ENCODE measurements at places on chromosomes 5 and 9. TPM values are rescaled to one million over a fixed set of nuclear protein-coding genes. Genes with fewer than 3 reads are reported as not detected.
A peak's percentile ranks its signal among the peaks of the same experiment; 100 is the strongest.

GRCh38 chr9:12708562-12709298, 15.5 kb downstream of the TYRP1 start:
- H3K27ac ChIP-seq, result no peak overlapping the region
- no peaks in the 10 kb centered on the region for H3K4me1 ChIP-seq
- H3K4me3 ChIP-seq, result no peak overlapping the region
- no peaks in the 10 kb centered on the region for H3K27me3 ChIP-seq
- no peak for DNase-seq

PLPP7 gene
- total RNA-seq, result 0.52 TPM

ADGRD2 gene
- total RNA-seq, result 0.09 TPM

GRCh38 chr9:20985851-20986600, 45.4 kb downstream of the HACD4 start:
- no peak overlapping the region for H3K4me3 ChIP-seq
- no peak overlapping the region for H3K27ac ChIP-seq
- no peaks in the 10 kb centered on the region for H3K27me3 ChIP-seq
- no peak for DNase-seq
- H3K36me3 ChIP-seq, result peaks cover 22% of the 10 kb centered on the region

DNA sequence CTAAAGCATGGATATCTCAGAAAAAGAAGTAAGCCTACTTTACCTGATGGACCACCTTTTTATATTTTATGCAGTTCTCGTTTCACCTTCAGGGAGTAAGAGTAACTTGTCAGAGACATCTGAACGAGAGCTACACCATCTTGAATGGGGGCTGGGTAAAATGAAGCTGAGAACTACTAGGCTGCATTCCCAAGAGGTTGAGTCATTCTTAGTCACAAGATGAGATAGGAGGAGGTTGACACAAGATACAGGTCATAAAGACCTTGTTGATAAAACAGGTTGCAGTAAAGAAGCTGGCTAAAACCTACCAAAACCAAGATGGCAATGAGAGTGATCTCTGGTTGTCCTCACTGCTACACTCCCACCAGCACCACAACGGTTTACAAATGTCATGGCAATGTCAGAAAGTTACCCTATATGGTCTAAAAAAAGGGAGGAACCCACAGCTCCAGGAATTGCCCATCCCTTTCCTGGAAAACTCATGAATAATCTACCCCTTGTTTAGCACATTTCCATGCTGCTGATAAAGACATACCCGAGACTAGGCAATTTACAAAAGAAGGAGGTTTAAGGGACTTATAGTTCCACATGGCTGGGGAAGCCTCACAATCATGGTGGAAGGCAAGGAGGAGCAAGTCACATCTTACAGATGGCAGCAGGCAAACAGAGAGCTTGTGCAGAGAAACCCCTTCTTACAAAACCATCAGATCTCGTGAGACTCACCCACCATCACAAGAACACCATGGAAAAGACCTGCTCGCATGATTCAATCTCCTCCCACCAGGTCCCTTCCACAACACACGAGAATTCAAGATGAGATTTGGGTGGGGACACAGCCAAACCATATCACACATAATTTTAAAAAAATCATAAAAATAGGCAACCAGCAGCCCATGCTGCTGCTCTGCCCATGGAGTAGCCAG, 62.5 kb downstream of the GIN1 start:
- no peaks in the 10 kb centered on the region for H3K36me3 ChIP-seq
- H3K4me1 ChIP-seq, result no peaks in the 10 kb centered on the region
- DNase-seq, result no peak
- no peaks in the 10 kb centered on the region for H3K27me3 ChIP-seq

DNA sequence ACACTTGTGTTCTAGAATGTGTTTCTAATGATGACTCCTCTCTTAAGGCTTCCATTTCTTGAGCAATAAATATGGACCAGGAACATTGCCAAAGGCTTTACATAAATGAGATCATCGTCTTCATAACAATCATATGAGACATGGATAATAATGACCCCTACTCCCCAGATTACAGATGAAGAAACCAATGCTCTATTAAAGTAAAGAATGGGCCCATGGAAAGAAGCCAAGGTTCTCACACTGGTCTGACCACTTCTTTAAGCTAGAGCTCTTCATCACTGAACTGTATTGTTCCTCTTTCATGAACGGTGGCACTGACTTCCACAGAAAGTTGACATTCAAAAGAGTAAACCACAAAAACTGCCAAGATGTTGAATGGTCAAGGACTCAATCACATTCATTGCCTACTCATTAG, 65.3 kb downstream of the MARCHF3 start:
- H3K36me3 ChIP-seq, result no peaks in the 10 kb centered on the region
- no peak overlapping the region for H3K4me3 ChIP-seq
- peaks cover 6% of the 10 kb centered on the region for H3K4me1 ChIP-seq
- H3K27ac ChIP-seq, result no peak overlapping the region

DNA sequence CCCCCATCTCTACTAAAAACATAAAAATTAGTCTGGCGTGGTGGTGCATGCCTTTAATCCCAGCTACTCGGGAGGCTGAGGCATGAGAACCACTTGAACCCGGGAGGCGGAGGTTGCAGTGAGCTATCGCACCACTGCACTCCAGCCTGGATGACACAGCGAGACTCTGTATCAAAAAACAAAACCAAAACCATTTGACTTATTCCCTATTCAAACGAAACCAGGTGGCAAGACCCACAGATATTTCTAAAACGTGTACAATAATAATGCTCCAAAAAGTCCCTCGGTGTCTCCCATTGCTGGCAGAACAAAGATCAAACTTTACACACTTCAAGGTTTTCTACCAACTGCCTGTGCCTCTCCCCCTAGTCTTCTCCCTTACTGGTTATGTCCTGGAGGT, 29.8 kb downstream of the HMGCR start:
- no peak overlapping the region for H3K27ac ChIP-seq
- H3K27me3 ChIP-seq, result no peaks in the 10 kb centered on the region
- no peak overlapping the region for H3K4me3 ChIP-seq
- H3K4me1 ChIP-seq, result no peaks in the 10 kb centered on the region

CORO2A gene
- 5.1 TPM for total RNA-seq

GIN1 gene
- total RNA-seq, result 9.6 TPM

DNA sequence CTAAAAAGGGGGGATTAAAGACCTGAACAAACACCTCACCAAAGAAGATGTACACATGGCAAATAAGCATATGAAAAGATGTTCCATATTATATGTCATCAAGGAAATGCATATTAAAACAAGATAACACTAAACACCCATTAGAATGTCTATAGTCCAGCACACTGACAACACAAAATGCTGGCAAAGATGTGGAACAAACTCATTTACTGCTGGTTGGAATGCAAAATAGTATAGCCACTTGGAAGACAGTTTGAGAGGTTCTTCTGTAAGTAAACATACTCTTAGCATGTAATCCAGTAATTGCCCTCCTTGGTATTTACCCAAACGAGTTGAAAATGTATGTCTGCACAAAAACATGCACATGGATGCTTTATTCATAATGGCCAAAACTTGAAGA, 73.6 kb downstream of the RGMB start:
- no peak overlapping the region for H3K27ac ChIP-seq
- H3K27me3 ChIP-seq, result no peaks in the 10 kb centered on the region
- H3K4me1 ChIP-seq, result no peaks in the 10 kb centered on the region
- no peak overlapping the region for H3K4me3 ChIP-seq
- no peak for DNase-seq
- H3K36me3 ChIP-seq, result no peaks in the 10 kb centered on the region

HAPLN1 gene
- total RNA-seq, result 0.14 TPM

- H3K36me3 ChIP-seq, result no peaks in the 10 kb centered on the region
- no peak overlapping the region for H3K27ac ChIP-seq
- H3K27me3 ChIP-seq, result no peaks in the 10 kb centered on the region
- H3K4me1 ChIP-seq, result peaks cover 3% of the 10 kb centered on the region
- H3K4me3 ChIP-seq, result no peak overlapping the region
These were observed 501.0 kb downstream of the BNC2 start for GRCh38 chr9:16369427-16369826.

DNA sequence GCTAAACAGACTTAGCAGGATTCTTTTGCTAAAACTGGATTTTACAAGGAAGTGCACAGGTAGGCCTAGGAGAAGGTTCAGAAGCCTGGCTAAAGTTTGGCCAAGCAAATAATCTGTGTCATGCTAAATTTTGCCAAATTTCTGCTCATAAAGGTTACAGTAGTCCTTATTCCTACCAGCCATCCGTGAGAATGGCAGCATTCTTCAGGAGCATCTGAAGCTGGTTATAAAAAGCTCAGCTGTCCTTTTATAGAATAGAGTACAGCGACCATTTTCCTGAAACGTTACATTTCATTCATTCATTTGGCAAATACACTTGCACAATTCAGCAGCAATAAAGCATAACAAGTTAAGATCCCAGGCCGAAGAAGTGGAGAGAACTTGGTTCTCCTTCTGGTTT, 6.9 kb downstream of the GSN start:
- peaks cover 4% of the 10 kb centered on the region for H3K27me3 ChIP-seq
- H3K4me1 ChIP-seq, result no peaks in the 10 kb centered on the region
- DNase-seq, result no peak
- no peak overlapping the region for H3K4me3 ChIP-seq

DNA sequence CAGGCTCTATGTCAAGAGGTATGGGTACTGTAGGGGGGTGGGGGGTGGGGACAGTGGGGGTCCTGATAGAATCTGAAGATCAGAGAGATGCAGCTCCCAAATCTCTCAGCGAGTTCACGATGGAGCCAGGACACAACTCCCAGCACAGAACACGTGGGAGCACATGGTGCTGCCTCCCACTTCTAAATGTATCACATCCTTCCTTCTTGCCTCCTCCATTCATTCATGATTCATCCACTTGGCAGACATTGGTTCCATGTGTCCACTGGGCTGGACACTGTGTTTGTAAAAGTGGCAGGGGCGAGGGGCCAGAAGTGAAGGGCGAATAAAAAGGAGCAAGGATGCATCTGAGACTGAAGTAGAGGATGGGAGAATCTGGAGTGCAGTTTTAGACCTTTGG, 33.9 kb downstream of the SH3TC2 start:
- no peak overlapping the region for H3K27ac ChIP-seq
- H3K4me1 ChIP-seq, result no peaks in the 10 kb centered on the region
- no peaks in the 10 kb centered on the region for H3K36me3 ChIP-seq
- no peak overlapping the region for H3K4me3 ChIP-seq
- DNase-seq, result no peak

GRCh38 chr5:98753507-98753906, 20.0 kb upstream of the RGMB start:
- no peaks in the 10 kb centered on the region for H3K4me1 ChIP-seq
- no peak for DNase-seq
- no peaks in the 10 kb centered on the region for H3K27me3 ChIP-seq
- no peak overlapping the region for H3K4me3 ChIP-seq
- no peaks in the 10 kb centered on the region for H3K36me3 ChIP-seq

DNA sequence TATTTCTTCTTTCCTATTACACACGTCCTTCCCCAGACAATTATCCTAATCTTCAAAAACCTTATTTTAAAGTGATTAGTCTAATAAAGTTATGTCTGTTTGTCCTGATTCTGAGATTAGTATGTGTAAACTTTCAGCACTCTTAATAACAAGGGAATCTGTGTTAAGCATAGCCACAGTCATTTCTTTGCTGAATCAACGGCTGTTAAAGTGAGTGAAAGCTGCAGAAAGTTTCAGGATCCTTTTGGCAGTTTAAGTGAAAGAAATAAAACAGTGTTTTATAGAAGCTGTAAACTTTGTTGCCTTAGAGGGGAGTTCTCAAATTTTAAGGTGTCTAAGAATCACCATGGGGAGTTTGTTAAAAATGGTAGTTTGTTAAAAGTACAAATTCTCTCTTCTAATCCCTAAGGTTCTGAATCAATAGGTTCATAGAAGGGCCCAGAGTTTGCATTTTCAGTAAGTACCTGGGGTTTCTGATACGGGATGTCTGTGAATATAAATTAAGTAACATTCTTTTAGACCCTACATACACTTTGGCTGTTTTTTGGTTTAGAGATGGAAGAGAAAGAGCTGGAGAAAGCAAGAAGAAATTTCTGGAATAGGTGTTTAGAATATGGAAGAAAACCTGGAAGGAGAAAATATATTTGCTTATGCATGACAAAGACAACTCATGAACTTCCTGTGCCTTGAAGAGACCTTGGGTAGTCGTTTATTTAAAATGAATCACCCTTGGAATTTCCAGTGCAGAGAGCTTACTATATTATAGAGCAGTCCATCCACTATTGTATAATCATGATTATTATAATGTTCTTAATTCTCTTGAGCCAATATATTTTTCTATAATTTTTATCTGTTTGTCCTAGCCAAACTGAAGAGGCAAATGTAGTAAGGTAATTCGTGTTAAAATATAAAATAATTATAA, 45.7 kb downstream of the SCAMP1 start:
- H3K4me1 ChIP-seq, result peaks cover 7% of the 10 kb centered on the region
- no peak for DNase-seq
- H3K27me3 ChIP-seq, result no peaks in the 10 kb centered on the region
- no peaks in the 10 kb centered on the region for H3K36me3 ChIP-seq
- no peak overlapping the region for H3K27ac ChIP-seq
- no peak overlapping the region for H3K4me3 ChIP-seq

CNTFR gene
- 3.9 TPM for total RNA-seq

NOTCH1 gene
- total RNA-seq, result 14.9 TPM

FBP2 gene
- total RNA-seq, result 0.38 TPM

- H3K36me3 ChIP-seq, result no peaks in the 10 kb centered on the region
- no peaks in the 10 kb centered on the region for H3K4me1 ChIP-seq
- H3K27me3 ChIP-seq, result no peaks in the 10 kb centered on the region
- H3K27ac ChIP-seq, result no peak overlapping the region
- no peak for DNase-seq
- H3K4me3 ChIP-seq, result no peak overlapping the region
These were observed 18.6 kb downstream of the TMEM252 start for GRCh38 chr9:68522131-68522530.

DNA sequence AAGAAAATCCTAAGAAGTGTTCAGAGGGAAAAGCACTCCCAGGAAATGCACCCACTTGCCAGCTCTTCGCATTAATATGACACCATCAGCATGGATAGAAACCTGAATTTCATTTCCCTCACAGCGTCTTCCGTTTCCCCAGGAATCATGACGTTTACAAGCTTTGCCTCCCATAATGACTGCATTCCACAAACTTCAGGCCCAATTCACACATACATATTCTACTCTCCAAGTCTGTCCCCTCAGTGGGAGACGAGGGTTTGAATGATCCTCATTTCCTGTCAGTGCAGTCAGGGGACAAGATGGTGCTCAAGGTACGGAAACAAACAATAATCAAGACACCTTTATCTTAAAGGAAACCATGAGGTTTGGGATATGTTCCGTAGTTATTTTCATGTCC, 44.9 kb upstream of the MAN2A1 start:
- no peak overlapping the region for H3K4me3 ChIP-seq
- no peaks in the 10 kb centered on the region for H3K4me1 ChIP-seq
- no peaks in the 10 kb centered on the region for H3K36me3 ChIP-seq
- H3K27ac ChIP-seq, result no peak overlapping the region

GRCh38 chr9:11931109-11931508, 762.1 kb upstream of the TYRP1 start:
- DNase-seq, result no peak
- no peak overlapping the region for H3K27ac ChIP-seq
- no peaks in the 10 kb centered on the region for H3K27me3 ChIP-seq
- H3K4me1 ChIP-seq, result no peaks in the 10 kb centered on the region
- H3K36me3 ChIP-seq, result no peaks in the 10 kb centered on the region

GRCh38 chr5:2003690-2004365, 121.1 kb upstream of the IRX4 start:
- no peaks in the 10 kb centered on the region for H3K27me3 ChIP-seq
- no peak overlapping the region for H3K27ac ChIP-seq
- no peak overlapping the region for H3K4me3 ChIP-seq
- no peaks in the 10 kb centered on the region for H3K4me1 ChIP-seq
- DNase-seq, result no peak

GRCh38 chr9:136437839-136438547, 1.7 kb downstream of the INPP5E start:
- no peak for DNase-seq
- H3K4me3 ChIP-seq, result peak overlapping the region; percentile 56
- peaks cover 10% of the 10 kb centered on the region for H3K27me3 ChIP-seq

PKD2L2 gene
- not detected for total RNA-seq

GRCh38 chr9:129145316-129145715, 32.7 kb downstream of the IER5L start:
- DNase-seq, result no peak
- peaks cover 40% of the 10 kb centered on the region for H3K4me1 ChIP-seq
- H3K27ac ChIP-seq, result peak overlapping the region; percentile 55
- peaks cover 55% of the 10 kb centered on the region for H3K36me3 ChIP-seq
- H3K4me3 ChIP-seq, result no peak overlapping the region
